ENCODE measurements at places on chromosomes 1 and 21.

- no peak for DNase-seq
Measured at GRCh38 chr1:232636799-232637198, 6.9 kb upstream of the SIPA1L2 start.

GRCh38 chr1:222071387-222071786 lies 329.5 kb upstream of the DUSP10 start:
- DNase-seq: no peak

- DNase-seq: no peak
Measured at GRCh38 chr1:111370871-111371270, 56.7 kb downstream of the OVGP1 start.

GRCh38 chr21:29074783-29075182 lies 1.3 kb upstream of the CCT8 start:
- DNase-seq: no peak

DNA sequence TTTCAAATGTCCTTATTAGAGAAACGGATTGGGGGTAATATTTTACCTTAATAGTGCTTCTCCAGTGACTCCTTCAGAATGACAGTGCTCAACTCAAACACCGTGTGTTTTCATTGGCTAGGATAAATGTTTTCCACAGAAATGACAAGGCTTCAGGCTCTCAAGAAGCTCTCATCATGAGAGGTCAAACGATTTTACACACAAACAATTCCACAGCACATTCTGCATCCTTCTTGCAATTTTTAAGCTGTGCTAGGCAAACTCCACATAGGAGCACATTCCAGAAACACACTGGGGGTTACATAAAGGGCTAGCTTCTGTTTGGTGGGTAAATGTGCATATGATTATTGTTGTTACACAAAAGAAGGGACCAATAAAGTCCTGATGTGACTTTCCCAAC lies 75.5 kb upstream of the IPO9 start:
- no peak for DNase-seq

- no peak for DNase-seq
Measured at GRCh38 chr1:242432491-242433095, 91.9 kb downstream of the PLD5 start.

GRCh38 chr1:44242746-44243145 lies 29.5 kb downstream of the DMAP1 start:
- no peak for DNase-seq

GRCh38 chr1:210104103-210104502 lies 128.5 kb upstream of the SERTAD4 start:
- DNase-seq: no peak

DNA sequence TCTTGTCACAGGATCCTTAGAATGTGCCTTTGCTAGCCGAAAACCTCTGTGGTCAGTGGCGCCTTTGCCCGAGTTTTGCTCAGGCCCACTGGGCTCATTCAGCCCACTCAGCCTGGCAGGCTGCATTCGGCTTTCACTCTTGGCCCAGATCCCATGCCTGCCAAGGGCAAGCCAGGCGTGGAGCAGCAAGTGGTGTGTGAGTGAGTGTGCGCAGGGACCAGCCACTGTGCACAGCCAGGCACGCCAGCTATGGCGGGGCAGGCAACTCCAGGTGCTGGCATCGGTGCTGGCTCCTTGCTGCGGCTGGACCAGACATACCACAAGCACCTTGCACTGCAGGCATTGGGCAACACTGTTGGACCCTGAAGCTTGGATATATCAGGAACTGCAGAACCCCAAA lies 1145.1 kb upstream of the NCAM2 start:
- no peak for DNase-seq

- no peak for DNase-seq
Measured at GRCh38 chr1:170305777-170306512, 160.2 kb downstream of the NTMT2 start.

GRCh38 chr1:247295274-247295684 lies 36.4 kb downstream of the ZNF496 start:
- DNase-seq: no peak
